ENCODE measurements at places on chromosomes 3 and 15. TPM values are rescaled to one million over a fixed set of nuclear protein-coding genes. Genes with fewer than 3 reads are reported as not detected.

Gene CPLX3
- not detected for total RNA-seq

Gene GUCA1C
- not detected for total RNA-seq

Gene GPR149
- not detected for total RNA-seq

Gene DAPK2
- 3.4 TPM for total RNA-seq

Gene RASGRP1
- 0.71 TPM for total RNA-seq

Gene CCDC191
- total RNA-seq: 5.3 TPM

Gene NT5DC2
- total RNA-seq: 13.8 TPM

DNA sequence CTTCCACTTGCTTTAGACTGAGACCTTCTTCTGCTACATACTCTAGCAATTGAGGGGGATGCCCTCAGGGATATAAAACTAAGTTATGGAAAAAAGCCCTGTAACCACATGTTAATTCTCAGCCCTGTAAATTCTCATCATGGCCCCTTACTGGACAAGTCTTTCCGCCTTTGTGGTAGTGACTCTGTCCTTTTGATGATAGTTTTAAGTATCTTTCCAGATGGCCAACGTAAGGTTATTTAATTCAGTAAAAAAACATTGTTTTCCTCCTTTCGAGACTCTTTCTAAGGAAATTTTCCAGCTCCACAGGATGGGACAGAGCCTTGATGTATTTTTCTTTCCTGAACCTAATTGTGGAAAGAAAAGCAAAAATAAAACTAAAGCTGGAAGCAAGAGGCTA, 25.3 kb upstream of the TM4SF4 start:
- DNase-seq: no peak

DNA sequence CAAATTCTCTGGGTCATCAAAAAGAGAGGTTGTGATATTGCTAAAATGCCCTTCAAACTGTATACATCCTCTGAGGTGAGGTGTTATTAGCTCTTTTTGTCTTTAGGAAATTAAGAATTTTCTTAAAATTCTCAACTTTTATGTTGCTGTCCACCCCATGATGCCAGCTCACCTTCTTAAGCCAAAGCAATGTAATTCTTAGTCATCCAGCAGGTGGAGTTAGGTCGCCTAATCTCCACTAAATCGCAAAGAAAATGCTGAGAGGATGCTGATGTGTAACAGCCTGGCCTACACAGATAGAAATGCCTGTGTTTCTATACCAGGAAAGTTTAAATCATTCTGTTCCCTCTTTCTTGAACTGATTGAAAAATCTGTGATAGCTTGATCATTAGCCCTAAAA, 770.2 kb upstream of the ALCAM start:
- DNase-seq: no peak

DNA sequence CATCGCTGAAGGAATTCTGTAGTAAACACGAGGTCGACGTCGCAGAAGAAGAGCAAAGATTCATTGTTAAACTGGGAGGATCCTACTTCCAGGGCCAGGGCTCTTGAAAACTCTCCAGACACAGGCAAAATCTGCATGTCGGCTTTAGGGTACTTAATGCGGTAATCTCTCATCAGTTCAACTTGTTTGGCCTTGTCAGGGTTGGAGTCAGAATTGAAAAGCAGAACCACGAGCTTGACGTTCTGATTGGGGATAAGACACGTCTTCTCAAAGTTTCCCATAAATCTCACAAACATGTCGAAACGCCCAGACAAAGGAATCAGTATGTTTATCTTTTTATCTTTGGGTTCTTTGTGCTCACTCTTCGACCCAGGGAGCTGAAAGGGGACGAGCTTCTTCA, 74.0 kb downstream of the CHSY1 start:
- no peak for DNase-seq

DNA sequence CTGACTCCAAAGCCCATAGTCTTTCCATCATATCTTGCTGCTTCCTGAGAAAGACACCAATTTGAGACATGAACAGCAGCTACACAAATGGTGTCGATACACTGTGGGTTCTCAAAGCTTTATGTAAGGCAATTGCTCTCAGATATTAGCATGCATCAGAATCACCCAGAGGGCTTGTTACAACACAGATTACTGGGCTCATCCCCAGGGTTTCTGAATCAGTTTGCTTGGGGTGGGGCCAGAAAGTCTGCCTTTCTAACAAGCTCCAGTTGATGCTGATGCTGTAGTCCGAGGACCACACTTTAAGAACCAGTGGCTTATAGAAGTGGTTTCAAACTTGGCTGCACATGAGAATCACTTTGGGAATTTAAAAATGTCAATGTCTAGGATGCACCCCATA, 86.5 kb downstream of the SEMA6D start:
- DNase-seq: no peak

DNA sequence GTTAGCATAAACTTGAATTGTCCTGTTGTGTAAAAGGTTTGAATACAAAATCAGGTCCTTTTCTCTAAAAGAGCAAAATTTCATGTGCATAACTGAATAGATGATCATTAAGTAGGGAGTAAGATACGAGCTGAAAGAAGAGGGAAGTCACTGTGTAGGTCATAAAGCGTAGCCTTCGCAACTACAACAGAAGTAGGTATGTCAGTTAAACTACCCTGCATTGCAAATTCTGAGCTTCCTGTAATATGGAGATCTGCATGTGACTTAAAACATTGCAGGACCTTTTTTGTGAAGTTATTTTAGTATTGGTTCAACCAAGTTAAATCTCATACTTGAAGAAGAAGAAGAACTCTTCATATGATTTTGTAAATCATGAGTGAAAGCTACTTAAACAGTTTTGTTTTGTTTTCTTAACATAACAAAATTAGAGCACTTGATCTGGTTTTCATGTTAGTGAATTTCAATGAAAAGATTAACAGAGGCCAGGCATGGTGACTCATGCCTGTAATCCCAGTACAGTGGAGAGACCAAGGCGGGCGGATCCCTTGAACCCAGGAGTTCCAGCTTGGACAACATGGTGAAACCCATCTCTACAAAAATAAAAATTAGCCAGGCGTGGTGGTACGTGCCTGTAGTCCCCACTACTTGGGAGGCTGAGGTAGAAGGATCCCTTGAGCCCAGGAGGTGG, 26.4 kb downstream of the ARMC8 start:
- DNase-seq: no peak

- DNase-seq: no peak
Measured at GRCh38 chr3:184670091-184670602, 41.7 kb downstream of the MAGEF1 start.

DNA sequence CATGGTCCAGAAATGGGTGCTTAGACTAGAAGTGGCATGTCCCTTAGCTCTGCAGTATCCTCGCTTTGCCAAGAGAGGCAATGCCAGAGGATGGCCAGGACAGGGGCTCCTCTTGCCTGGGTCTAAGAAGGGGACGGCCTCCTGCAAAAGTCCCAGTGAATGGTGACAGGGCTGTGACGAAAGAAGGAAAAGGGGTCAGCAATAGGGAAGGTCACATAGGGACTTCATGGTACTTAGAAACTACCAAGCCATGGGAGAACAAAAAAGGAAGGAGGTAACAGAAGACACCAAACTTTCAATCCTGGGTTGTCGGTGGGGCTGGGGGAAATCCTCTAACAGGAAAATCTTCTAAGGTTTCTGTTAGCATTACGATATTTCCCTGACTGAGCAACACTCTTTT, 36.2 kb upstream of the ATOSA start:
- no peak for DNase-seq

DNA sequence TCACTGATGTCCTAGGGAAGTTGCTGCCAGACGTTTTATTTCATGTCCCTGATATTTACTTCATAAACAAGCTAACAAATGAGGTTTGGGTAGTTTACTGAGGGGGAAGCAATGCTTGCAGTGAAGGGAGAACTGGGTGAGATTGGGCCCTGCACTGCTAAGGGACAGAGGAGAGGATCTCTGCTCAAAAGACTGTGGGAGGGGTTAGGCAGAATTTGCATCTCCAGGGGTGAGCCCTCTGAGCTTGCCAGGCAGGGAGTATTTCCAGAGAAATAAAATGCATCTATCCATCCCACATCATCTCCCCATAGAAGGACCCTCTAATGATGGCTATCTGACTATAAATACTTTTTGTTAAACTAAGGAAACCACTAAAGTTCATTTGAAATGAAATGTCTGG, 215.6 kb downstream of the CBLB start:
- no peak for DNase-seq

DNA sequence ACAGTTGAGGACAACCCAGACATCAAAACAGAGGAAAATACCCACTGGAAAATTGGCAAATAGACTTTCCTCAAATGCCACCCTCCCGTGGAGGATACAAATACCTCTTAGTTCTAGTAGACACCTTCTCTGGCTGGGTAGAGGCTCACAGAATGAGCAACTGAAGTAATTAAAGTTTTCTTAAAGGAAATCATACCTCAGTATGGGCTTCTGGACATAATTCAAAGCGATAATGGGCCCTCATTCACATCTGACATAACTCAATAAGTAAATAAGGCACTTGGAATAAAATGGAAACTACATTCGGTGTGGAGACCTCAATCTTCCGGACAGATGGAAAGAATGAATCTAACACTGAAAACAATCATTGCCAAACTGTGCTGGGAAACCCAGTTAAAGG, 115.2 kb upstream of the PLCL2 start:
- no peak for DNase-seq

DNA sequence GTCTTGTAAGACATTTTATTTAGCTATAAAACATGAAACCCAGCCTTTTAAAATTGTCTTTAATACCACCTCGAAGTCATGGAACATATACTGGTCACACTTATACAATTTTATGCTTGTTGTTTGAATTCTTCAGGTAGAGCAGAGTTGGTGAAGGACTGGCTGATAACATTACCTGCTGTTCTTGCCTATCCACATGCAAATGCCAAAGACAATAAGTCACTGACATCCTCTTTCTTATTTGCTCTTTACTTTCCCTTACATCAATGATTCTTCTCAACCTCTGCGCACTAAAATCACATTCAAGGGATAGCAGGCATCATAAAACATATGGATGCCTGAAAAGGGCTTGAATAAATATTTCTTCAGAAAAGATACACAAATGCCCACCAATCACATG, 392.5 kb upstream of the ATP11B start:
- DNase-seq: no peak

GRCh38 chr3:171121801-171122200, 95.3 kb upstream of the SLC2A2 start:
- no peak for DNase-seq

DNA sequence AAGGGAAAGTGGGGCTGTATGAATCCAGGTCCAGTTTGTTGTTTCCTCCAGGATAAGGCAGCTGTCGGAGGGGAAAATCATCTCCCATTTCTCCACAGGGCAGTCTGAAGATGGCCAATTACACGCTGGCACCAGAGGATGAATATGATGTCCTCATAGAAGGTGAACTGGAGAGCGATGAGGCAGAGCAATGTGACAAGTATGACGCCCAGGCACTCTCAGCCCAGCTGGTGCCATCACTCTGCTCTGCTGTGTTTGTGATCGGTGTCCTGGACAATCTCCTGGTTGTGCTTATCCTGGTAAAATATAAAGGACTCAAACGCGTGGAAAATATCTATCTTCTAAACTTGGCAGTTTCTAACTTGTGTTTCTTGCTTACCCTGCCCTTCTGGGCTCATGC, 911 bp downstream of the CCRL2 start:
- no peak for DNase-seq

DNA sequence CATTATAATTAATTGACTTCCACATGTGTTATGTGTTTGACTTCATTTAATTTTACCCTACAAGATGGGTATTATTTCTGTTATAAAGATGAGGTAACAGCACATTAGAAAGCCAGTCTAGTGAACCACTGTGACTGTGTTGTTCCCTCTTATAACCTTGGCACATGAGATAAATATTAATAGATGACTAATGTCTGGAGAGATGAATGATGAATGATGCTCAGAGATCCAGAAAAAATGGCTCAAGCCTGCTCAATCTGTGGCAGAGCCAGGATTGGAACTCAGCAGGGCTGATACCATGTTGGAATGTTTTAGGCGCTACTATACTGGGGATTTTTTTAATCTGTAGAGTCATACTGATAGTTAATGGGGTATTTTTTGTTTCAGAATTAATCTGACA, 118.8 kb upstream of the PTX3 start:
- no peak for DNase-seq
